Astrocyte of the cerebellum (primary cell): ENCODE measurements at places on chromosomes 1 and 21.

DNA sequence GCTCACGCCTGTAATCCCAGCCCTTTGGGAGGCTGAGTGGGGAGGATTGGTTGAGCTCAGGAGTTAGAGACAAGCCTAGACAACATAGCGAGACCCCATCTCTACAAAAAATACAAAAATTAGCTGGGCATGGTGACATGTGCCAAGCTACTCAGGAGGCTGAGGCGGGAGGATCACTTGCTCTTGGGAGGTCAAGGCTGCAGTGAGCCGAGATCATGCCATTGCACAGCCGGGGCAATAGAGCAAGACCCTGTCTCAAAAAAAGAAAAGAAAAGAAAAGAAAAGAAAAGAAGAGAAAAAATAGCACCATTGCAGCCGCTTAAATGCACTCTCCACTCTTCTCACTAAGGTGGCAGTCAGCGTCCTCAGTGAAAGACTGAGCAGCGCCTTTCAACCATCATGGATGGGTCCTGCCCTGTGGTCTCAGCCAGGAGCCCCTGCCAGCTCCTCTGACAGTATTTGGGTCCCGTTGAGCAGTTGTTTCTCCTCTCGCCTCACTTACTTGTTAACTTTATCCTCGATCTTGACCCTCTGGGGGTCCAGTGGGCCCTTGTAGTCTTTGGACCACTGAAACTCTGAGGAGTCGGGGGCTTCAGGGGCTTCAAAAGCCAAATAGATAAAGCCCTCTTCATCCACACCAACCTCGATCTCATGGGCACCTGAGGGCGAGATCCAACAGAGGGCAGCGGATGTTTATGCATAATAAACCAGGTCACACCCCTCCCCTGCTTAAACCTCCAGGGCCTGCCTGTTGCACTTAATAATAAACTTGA, 36.9 kb downstream of the MYOM3 start:
- no peak for DNase-seq

DNA sequence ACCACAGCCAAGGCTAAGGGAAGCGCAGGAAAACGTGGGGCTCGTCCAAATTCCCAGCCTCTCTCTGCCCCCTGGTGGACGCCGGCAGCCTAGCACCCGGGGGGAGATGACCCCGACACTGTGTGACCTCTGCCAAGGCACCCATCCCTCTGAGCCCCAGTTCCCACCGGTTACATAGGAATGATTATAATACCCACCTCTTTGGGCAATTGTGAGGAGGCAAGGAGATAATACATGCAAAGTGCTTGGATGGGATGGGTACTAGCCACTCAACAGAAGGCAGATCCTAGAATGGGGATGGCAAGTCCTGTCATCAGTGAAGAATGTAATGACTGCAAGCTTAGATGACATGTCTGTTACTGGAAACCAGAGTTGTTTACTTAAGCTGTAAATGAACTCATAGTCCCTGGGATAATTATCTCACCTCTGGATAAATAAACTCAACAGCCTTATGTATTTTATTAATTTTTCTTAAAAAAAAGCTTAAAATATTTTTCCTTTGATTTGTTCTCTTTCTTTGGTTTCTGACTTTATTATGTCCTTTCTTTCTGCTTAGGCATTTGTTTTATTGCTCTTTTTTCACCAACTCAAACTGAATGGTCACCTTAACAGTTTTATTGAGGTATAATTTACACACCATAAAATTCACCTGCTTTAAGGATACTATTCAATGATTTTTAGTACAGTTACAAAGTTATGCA, 11.3 kb upstream of the BMP8B start:
- DNase-seq = no peak

DNA sequence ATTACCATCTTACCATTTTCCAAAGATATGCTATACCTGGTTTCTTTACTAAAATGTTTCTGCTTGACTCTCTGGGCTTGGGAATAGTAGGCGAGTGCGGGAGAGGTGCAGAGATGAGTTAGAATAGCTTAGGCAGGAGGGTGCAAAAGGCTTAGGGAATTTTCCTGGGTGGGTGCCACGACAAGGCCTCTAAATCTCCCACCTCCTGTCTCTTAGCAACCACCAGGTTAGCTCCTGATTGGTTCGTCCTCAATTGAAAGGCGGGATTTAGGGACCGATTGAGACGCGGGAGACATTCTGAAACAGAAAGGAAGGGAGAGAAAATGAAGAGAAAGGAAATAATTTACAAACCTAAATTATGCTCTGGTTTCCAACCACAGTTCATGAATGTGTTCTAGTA, 3.1 kb downstream of the ACKR1 start:
- no peak for DNase-seq

GRCh38 chr1:233065685-233066084, 115.3 kb downstream of the NTPCR start:
- DNase-seq = no peak
